Left cardiac atrium (tissue), 4 donors: ENCODE measurements at places on chromosomes 3 and 15.

- DNase-seq = no peak
These were observed 326.9 kb upstream of the NECTIN3 start for GRCh38 chr3:110744723-110745122.

DNA sequence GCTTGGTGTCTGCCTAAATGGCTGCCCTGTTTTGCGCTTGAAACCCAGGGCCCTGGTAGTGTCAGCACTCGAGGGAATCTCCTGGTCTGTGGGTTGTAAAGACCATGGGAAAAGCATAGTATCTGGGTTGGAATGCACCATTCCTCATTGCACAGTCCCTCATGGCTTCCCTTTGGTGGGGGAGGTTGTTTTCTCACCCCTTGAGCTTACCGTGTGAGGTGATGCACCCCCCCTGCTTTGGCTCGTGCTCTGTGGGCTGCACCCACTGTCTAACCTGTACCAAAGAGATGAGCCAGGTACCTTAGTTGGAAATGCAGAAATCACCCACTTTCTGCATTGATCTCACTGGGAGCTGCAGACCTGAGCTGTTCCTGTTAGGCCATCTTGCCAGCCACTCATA is 104.7 kb downstream of the MBNL1 start:
- DNase-seq = no peak

DNA sequence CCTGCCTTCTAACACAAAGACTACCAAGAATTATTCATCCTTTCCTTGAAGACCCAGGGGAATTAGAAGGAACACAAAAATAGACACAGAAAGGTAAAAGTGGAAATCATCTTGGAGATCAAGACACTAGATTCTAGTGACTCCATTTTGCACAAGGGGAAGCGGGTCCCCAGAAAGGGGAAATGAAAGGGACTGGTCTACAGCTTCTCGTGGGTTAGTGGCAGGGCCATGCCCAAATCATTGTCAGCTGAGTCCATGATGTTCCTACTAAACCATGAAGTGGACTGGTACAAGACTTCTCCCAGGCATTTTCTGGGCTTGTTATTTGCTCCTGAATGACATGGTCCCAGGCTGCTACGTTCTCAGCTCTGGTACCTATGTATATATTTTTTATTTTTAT is 230.7 kb upstream of the TPRG1 start:
- DNase-seq = no peak

GRCh38 chr3:191324936-191325335 is 4.3 kb upstream of the CCDC50 start:
- DNase-seq = no peak

- no peak for DNase-seq
These were observed 100.8 kb downstream of the TMEM266 start for GRCh38 chr15:76160426-76161152.

DNA sequence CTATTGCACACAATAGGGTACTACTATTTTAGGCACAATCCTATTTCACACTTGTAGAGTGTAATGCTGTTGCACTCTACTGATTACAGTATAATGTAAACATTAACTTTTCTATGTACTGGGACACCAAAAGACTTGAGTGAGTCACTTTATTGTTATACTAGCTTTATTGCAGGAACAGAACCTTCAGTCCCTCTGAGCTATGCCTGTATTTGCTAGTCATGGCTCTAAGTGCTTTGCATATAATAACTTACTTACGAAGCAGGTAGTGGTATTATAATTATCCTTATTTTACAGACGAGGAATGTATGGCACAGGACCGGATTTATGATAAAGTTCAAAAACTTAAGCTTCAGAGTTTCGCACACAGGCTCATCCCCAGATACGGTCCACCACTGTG is 106.6 kb upstream of the SLC6A6 start:
- DNase-seq = no peak

DNA sequence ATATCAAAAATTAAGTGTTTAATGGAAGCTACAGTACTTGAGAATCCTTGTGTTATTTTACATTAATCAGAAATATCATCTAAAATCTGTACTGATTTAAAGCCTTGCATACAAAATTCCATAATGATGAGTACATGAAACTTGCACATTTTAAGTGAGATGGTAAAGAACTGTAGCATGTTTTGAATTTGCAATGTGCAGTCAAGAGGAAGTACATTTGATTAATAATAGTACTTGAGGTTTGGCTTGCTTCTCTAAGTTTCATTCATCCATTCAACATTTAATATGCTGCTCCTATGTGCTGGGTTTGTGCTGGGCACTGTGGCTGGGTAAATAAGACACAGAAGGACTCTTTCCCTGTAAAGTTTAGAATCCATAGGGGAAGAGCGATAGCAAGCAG is 332.3 kb downstream of the CNTN3 start:
- no peak for DNase-seq

- DNase-seq = no peak
These were observed 7.9 kb downstream of the MESP2 start for GRCh38 chr15:89783861-89784685.

GRCh38 chr3:129460572-129460971 is 20.5 kb downstream of the IFT122 start:
- no peak for DNase-seq

DNA sequence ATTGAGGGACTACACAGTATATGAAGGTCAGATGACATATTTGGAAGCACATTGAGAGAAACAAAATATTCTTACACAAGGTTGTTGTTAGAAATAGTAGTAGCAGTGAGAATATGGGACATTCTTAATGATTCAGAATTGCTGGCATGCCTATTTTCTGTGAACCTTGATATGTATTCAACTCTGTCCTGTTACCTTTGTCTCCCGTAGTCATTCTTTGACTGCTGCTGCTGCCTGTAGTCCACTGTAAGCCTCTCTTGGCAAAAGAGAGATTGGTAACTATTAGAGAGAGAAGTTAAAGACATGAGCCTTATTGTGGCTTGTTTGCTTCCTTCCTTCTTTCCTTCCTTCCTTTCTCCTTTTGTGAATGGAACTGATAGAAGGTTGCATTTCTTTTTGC is 64.5 kb downstream of the TCF12 start:
- DNase-seq = no peak

DNA sequence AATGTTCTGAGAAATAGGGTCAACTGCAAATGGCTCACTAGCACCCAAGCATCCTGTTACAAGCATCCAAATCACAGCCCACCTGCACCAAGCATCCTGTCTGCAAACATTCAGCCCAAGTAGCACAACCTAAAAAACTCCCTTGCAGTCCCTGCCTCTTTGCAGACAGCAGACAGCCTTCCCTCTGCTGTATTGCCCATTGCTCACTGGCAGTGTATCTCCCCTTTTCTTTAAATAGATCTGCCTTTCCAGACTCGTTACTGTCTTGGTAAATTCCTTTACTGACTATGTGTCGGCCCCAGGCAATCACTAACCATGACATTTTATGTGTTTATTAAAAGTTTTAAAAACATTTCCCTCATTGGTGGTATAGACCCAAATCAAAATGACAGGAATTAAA is 155.4 kb downstream of the ADAMTSL3 start:
- DNase-seq = no peak

- DNase-seq = no peak
These were observed 118.4 kb upstream of the TP63 start for GRCh38 chr3:189512821-189513220.

DNA sequence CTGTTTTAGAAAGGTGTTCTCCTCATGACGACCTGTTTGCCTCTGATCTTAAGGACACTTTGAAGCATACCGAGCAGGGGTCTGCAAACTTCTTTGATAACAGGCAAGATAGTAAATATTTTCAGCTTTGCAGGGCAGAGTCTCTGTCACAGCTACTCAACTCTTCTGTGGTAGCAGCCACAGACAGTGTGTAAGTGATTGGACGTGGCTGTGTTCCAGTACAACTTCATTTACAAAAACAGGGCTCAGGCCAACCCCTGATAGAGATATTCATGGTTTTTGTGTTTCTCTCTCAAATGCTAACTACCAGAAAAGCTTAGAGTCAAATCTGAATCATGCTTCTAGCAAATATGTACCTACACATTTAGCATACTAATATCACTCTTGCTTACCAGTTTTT is 51.5 kb downstream of the TGFBR2 start:
- no peak for DNase-seq

- DNase-seq = no peak
These were observed 1.2 kb downstream of the ROBO2 start for GRCh38 chr3:77040926-77041722.

DNA sequence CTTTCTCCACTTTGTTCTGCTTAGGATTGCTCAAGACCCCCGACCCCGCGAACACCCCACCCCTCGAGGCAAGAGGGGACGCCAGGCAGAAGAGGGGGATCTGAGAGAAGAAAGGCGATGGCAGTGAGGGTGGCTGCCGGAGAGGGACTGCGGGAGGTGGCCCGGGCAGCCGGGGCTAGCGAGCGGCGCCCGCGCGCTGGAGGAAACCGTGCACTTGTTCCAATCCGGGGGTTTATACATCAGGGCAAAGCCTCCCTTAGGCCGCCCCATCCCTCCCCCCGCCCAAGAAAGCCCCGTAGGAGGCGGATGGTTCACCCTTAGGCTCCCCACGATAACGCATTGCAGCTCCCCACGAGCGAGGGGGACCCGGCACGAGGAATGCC is 475 bp downstream of the ERC2 start:
- peak; percentile 18 for DNase-seq

GRCh38 chr3:108028896-108029295 is 61.9 kb downstream of the CD47 start:
- DNase-seq = no peak

DNA sequence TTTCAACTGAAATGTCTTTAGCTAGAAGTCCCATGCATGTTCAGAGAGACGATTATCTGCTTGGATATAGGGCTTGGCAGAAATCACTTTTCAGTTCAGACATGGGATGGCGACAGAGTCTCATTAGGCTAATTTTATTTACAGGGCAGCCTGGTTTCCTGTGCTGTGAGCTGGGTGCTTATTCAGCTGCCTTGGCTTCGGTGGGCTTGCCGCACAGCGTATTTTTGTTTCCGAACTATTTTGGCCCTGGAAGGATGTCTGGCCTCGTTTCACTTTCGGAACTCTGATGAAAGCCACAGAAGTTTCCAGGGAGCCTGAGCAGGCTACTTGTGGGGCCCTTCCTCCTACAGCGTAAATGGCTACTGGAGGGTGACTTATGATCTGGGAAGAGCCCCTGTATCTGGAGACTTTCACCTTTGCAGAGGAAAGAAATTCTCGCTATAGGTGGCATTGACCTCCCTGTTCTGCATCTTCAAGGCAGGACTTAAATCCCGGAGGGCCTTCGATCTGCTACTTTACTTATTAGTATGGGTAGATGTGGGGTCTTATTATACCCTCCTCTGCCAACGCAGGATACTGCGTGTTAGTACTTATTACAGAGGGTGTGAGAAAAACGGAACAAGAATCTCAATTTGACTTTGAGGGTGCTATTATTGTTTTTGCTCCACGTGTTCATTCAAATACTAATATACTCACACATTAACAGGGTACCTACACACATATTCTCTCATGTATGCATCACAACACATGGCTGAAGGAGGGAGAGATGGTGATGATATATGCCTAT is 364.0 kb upstream of the RBMS3 start:
- DNase-seq = peak; percentile 79

DNA sequence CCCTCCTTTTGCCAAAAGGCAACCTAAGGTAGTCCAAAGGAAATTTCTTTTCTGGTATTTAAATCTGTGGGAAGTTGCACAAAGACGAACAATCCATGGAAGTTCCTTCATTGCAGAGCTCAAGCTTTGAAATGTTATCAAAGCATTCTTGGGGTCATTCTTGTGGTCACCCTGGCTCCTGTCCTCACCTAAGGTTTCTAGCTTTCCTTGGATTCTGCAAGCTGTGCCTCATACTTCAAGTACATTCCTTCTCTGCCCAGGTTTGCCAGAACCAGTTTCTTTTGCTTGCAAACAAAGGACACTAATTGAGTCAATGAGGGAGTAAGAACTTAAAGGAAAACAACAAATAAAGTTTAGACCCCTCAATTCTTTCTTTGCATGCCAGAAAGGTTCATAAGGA is 329.8 kb upstream of the PDZRN3 start:
- DNase-seq = no peak

- DNase-seq = no peak
These were observed 31.0 kb downstream of the NMD3 start for GRCh38 chr3:161252143-161252542.

DNA sequence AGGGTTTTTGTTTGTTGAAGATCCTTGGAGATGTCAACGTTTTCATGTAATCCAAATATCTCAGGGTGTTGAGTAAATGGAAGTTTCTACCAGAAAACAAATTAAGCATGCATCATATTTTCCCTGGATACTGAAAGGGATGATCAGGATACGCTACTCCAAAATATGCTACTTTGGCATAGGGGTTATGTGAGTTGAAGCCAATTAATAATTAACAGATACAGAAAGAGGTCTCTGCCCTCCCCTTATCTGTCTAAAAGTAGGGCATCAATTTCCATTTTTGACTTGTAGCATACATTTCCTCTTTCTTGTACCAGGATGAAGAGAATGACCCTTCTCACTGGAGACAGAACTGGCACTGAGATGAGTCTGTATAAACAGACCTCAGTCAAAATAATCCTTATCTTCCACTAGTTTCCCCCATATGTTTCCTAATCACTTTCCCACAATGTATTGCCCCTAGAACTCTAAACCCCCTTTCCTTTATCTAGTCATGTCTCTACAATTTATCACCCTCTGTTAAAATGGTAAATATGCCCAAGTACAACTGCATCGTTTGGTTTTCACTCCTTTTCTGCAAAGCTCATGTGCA is 17.4 kb upstream of the ASB14 start:
- DNase-seq = no peak

GRCh38 chr3:5731100-5731499 is 543.6 kb downstream of the EDEM1 start:
- DNase-seq = no peak

DNA sequence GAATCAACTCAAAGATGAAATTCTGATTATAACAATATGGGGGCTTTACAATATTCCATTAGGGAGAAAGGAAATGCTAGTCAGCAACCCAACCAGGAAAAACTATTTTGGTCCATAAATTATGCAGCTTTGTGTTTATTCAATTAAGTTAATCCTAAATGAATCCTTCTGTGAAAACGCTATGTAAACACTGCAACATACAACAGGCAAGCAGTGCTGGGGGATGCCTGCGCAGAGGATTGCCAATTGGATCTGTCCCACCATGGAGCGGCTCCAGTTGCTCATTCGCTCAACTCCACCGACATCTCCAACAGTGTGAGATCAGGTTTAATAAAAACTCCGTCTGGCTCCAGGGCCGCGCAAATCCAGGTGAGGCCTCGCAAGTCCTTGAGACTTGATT is 290.5 kb upstream of the VEPH1 start:
- no peak for DNase-seq

DNA sequence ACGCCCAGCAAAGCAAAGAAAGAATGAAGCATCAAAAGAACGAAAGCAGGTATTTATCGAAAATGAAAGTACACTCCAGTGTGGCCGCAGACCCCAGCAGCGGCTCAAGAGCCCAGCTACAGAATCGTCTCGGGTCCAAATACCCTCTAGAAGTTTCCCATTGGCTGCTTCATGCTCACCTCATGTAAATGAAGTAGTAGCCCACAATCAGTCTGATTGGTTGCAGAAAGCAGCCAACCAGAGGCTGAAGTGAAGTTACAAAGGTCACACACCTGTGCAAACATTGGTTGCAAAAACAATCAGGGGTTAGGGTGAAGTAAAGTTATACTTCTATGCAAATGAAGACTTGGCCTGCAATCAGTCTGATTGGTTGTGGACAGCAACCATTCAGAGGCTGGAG is 32.0 kb downstream of the SV2B start:
- no peak for DNase-seq

GRCh38 chr15:99536422-99537040 is 29.3 kb upstream of the MEF2A start:
- DNase-seq = peak; percentile 76
